Esophagus squamous epithelium (tissue), 5 donors: ENCODE measurements at places on chromosomes 5 and 9.

GRCh38 chr9:19409401-19410194, 789 bp downstream of the ACER2 start:
- DNase-seq, result no peak

GRCh38 chr5:179298181-179298993, 46.9 kb downstream of the ADAMTS2 start:
- DNase-seq, result no peak

DNA sequence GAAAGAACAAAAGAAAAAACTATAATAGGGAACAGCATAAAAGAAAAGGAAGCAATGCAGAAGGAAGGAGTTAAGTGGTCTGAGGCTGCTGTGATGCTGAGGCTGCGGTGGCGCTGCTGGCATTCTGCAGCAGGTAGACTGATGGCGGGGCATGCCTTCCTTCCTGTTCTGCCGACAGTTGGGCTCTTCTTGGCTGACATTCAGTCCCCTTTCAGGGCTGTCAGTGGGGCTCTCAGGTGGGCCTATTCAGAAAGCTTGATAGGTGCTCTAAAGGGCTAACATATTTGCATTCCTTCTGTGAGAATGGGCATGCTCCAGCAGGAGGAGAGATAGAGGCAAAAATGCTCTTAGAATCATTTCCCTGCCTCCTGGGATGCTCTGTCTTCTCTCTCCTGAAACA, 5.1 kb upstream of the CLINT1 start:
- no peak for DNase-seq

DNA sequence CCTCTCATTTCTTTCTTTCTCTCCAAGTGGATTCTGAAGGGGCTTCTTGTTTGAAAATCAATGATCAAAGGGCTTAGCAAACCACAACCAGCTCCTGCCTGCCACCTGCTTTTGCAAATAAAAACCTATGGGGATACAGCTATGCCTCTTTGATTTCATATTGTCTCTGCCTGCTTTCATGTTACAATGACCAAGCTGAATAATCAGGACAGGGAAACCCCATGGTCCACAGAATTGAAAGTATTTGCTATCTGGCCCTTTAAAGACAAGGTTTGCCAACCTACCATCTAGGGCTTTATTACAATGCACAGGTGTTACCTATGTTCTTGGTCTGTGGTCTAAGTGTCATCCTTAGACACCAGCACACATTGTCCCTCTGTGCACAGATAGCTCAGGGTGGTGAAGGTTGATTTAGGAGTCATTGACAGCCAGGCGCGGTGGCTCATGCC, 28.8 kb upstream of the PLIN2 start:
- no peak for DNase-seq

GRCh38 chr5:84685121-84685894, 300.6 kb upstream of the EDIL3 start:
- no peak for DNase-seq

DNA sequence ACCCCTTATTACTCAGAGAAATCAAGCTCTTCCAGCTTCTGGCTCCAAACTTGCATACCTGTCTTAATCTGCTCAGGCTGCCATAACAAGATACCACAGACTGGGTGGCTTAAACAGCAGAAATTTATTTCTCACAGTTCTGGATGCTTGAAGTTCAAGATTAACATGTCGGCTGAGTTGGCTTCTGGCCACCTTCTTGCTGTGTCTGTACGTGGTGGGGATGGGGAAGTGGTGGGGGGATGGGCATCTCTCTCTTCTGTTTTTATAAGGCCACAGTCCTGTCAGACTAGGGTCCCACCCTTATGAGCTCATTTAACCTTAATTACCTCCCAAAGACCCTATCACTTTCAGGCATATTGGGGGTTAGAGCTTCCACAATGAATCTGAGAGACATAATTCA, 140.5 kb downstream of the SV2C start:
- no peak for DNase-seq

DNA sequence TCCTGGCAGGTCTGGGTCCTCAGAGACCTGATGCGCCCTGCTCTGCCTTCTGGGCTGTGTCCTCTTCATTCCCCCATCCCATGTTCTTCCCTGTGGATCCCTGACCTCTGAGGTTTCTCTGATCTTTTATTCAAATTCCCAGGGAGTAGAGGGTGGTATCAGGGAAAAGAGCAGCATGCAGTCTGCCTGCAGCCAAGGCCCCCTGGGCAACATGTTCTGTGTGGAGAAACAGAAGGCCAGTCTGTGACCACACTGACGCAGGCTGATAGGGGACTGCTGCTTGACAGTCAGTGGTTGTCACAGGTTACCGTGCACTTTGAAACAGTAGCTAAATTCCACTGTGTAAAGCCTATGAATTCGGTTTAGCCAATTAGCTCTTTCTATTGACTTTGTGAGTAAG, 156.6 kb upstream of the IRX2 start:
- no peak for DNase-seq

GRCh38 chr5:52010454-52010853, 627.2 kb downstream of the ISL1 start:
- no peak for DNase-seq

GRCh38 chr5:62572918-62573514, 5.6 kb upstream of the LRRC70 start:
- DNase-seq, result no peak

GRCh38 chr9:123322273-123323195, 33.5 kb upstream of the CRB2 start:
- DNase-seq, result no peak

- DNase-seq, result no peak
Measured at GRCh38 chr5:170631466-170632195, 127.8 kb downstream of the KCNIP1 start.

DNA sequence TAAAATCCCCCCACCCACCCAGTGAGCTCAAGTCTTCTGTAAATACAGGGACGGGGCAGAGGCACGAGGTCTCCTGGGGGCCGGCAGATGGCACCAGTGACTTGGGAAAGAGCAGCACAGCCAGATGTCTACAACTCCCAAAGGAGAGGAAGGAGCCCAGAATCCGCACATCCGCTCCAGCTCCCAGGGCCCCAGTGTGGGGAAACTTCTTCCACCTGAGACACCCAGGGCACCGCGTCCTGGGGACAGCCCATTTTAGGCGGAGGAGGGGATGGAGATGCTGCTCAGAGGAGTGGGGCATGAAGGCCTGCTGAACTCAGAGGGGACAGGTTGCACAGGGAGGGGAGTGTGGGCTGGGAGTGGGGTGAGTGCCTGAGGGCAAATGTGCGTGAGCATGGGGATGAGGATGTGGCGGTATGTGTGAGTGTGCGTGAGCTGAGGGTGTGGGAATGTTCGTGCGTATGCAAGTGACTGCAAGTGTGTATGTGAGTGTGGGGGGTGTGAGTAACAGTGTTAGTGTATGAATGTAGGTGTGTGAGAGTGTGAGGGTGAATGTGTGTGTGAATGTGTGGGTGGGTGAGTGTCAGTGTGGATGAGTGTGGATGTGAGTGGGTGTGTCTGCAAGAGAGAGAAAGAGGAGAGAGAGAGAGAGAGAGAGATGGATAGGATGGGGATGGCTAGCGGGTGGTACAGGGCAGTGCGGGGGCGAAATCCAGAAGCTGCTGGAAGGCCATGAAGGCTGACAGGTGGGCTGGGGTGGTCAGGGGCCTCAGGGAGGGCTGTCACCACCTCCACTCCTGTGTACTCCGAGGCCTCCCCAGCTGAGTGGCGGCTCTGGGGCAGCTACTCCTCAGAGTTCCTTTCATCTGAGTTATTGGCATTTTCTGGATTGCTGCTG, 63.5 kb downstream of the DUSP1 start:
- no peak for DNase-seq

DNA sequence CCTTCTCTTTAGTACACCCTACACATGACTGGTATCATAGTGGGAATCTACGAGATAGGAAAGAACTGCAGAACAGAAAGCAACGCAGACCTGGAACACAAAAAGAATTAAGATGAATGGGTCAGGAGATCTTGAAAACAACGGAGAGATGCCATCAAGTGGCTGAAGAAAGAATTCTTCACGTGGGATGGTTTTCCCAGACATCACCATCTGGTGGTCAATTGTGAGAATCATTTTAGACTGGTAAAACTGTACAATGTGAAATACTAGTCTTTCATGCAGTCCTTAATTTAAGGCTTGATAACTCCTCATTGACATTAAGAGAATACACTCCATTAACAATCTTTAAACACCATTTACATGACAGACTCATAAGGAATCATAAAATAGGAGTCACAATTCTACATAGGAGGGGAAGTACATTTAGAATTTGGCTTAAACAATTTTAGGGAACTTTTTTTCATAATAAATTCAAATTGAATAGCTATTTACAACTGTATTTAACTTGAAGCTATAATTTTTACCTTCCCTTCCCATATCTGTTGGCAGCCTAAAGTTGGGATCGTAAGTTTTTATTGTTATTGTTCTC, 128.4 kb upstream of the TRPM3 start:
- DNase-seq, result no peak

DNA sequence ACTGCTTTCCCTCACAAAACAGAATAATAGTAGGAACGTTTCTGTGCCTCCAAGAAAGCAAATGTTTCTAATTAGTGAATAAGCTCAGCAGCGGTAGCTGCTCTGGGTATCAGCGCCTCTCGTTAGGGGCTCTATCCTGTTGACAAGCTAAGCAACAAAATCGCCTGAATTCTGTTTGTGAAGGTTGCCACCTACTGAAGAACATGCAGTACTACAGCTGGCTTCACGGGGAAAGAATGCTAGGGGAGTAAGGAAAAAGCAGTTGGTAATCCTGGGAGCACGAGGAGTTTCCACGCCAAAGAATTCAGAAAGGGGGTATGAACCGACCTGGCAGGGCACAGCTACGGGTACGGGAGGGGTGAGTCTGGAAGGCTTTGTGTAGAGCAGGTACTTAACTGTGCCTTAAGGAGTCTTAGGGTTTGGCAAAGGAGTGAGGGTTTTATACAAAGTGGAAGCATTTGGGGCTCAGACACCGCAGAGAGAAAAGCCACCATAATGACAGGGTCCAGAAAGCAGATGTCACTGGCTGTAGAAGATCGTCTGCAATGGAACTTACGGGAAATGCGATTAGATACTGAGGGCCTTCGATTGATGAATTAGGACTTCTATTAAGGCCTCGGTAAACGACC, 171.7 kb downstream of the TTC39B start:
- no peak for DNase-seq

- DNase-seq, result no peak
Measured at GRCh38 chr5:172911976-172912375, 47.2 kb upstream of the RPL26L1 start.

DNA sequence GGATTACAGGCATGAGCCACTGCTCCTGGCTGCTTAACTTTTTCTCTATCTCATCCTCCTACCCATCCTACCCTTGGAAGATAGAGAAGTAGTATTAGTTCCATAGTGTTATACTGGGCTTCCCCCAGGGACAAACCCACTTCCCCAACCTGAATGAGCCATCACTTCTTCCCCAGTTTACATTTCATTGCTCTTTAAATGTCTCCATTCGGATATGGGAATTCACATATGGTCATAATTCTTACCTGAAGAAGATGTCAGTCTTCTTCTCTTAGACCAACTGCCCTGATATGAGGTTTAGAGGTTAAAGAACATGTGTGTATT, 1.9 kb downstream of the CD274 start:
- DNase-seq, result no peak

- DNase-seq, result no peak
Measured at GRCh38 chr5:39208471-39208870, 10.9 kb downstream of the FYB1 start.

DNA sequence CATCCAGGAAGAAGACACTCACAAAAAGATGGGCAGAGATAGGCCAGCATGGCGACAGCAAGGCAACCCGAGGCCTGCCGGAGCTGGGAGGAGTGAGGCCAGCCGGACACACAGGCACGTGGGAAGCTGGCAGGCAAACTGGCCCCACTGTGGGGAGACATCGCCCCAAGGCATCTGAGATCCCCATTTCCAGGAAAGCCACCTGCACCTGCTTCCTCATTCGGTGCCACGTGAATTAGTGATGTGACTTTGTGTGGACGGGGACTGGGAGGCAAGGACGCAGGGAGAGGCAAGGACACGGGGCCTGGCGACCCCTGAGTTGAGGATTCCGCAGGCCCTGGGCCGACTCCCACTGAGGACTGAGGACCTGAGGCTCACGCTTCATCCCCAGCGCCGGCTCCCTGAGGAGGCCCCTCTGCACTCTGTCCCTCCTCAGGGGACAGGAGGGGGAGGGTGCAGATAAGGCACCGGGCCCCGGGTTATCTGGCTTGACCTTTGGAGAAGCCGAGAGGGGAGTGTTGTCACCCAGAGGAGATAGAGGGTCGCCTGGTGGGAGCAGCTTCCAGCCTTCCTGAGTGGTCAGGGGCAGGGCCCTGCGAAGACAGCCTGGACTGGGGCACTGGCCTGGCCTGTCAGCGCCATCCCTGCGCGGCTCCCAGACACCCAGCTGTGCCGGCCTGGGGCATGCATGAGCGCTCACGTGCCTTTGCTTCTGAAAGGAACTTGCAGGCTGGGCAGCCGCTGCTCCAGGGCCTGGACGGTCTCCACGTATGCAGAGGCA, 39.7 kb downstream of the NDUFS6 start:
- DNase-seq, result no peak

GRCh38 chr9:15711931-15712330, 159.1 kb downstream of the CCDC171 start:
- DNase-seq, result no peak
